ENCODE measurements at places on chromosomes 3 and 15. TPM values are rescaled to one million over a fixed set of nuclear protein-coding genes. Genes with fewer than 3 reads are reported as not detected.

Gene HRG
- not detected for total RNA-seq

Gene FAM43A
- total RNA-seq = 2.5 TPM

Gene IGSF10
- total RNA-seq = 0.74 TPM

Gene RTP1
- total RNA-seq = 0.25 TPM

Gene PIGZ
- total RNA-seq = 3.4 TPM

Gene KNSTRN
- total RNA-seq = 15.0 TPM

Gene CHRM5
- 1.2 TPM for total RNA-seq
